ENCODE measurements at places on chromosomes 7 and 10.
A peak's percentile ranks its signal among the peaks of the same experiment; 100 is the strongest.

DNA sequence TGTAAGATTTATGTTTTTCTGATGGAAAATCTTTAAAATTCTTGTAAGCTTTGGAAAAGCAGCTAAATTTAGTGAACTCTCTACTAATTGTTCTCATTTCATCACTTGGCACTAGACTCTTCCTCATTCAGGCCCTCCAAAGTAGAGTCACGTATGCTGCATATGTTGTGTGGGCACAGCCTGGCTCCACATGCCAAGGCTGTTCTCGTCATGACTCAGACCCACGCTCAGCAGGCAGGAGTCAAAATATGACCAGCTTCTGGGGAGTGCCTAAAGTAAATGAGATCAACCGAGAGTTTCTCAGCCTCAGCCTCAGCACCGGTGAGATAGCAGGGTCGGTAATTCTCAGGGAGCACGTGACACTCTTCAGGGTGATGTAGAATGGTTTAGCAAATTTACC is 1672.9 kb downstream of the REEP3 start:
- DNase-seq: no peak

- DNase-seq: no peak
Measured at GRCh38 chr7:50754684-50755083, 28.0 kb downstream of the GRB10 start.

- DNase-seq: no peak
Measured at GRCh38 chr10:1709161-1709560, 28.2 kb downstream of the ADARB2 start.

DNA sequence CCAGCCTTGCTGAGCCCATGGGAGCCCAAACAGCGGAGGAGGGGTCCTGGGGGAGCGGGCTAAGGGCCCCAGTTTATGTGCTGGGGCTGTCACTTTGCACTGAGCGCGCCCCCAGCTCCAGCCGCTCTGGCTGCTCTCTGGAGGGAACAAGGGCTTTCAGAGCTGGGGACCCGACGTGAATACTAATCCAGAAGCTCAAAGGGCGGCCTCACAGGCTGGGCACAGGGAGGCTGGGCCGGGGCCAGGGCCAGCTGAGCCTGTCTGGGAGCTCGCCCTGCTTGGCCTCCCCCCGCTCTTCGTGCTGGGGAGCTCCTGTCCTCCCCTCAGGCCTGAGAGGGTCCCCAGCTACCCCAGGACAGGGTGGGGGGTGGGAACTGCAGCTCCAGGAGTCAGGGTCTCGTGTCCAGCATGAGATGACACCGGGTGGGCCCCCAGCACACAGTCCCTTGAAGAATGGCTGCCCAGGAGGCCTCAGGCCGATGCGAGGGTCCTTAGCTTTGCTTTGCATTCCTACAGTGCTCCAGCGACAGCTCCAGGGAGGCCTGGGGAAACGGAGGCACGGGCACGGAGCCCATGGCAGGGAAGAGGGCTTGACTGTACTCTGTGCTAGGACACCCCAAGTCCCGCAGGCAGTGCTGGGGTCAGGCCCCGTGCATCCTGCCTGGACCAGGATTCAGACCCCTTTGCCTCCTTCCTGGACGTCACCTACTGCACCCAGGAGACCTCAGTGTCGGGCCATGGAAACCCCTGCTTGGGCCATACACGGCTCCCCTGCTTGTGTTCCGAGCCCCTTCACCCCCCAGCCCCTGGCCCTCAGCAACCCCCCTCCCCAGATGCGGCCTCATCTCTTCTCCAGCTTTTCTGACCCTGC is 5.8 kb upstream of the AMZ1 start:
- DNase-seq: no peak

DNA sequence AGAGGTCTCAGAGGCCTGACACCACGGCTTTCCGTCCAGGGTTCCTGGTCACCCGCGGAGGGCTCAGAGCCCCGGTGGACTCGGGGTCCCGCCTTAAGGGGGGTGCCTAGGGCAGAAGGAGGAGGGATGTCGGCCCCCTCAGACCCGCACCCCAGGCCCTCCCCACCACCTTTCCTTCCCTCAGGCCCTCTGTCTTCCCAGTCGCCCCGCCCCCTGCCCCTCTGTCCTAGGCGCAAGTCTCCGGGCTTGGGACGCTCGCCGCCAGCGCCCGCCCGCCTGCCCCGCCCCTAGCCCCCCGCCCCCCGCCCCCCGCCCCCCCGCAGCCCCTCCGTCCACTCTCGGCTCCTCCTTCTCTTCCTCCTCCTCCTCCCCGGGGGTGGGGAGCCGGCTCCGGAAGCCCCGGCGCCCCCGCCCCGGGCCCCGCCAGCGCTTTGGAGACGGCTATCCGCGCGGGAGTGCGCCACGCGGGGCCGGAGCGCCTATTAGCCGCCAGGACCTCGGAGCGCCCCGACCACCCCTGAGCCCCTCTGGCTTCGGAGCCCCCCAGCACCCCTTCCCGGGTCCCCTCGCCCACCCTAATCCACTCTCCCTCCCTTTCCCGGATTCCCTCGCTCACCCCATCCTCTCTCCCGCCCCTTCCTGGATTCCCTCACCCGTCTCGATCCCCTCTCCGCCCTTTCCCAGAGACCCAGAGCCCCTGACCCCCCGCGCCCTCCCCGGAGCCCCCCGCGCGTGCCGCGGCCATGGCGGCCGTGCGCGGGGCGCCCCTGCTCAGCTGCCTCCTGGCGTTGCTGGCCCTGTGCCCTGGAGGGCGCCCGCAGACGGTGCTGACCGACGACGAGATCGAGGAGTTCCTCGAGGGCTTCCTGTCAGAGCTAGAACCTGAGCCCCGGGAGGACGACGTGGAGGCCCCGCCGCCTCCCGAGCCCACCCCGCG is at the start of gene AEBP1:
Gene AEBP1, plus strand, starts transcription at position 423 of the 937 bp plus-strand sequence. Its CDS starts 321 bp downstream, at position 744.
- DNase-seq: no peak

- DNase-seq: no peak
Measured at GRCh38 chr7:111030336-111030735, 60.6 kb upstream of the LRRN3 start.

DNA sequence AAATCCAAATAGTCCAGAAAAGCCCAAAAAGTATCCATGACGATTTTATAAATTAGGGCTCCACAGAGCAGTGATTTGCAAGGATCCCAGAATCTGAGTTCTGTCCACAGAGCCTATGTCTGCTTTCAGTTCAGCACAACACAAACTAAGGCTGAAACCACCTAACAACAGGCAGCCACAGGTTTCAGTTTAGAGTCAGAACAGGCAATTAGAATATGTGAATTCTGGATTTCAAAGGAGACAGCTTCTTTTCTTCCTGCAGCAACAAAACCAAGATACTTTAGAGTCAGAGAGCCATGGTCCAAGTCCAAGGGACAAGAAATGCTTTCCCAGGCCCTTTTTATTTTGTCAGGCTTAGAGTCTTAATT is 23.6 kb downstream of the IFIT3 start:
- no peak for DNase-seq

DNA sequence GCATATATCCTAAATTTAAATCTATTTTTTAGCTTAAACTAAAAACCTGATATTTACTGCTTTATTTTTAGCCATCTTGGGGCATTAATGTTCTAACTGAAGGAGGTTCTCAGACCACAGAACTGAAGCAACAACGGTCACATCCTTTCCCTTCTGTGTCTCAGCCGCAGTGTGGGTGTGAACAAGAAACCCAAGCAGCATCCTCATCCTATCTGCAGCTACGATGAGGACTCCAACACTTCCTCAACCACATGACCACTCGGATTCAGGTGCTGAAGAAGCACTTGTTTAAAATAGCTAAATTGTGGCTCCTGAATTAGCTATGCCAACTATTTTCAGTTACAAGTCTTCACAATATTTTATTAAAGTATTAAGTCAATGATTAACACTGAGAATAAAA is 5.3 kb downstream of the ESYT2 start:
- no peak for DNase-seq

GRCh38 chr7:112081778-112082177 is 124.4 kb downstream of the DOCK4 start:
- DNase-seq: no peak

DNA sequence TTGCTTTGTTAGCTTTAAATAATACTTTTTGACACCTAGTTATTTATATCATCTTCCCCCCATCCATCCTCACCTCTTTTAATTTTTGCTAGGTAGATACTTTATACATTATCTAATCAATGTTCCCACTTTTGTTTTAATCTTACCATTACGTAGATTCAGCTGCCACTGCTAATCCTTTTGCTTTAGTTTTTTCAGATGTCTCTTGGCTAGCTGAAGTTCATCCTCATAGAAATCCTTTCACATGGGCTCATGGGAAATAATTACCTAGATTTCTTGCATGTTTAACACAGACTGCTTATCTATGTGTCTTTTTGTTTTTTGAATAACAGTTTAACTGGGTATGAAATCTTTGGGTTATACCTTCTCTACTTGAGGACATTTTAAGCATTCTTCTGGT is 60.1 kb downstream of the ZNRF2 start:
- no peak for DNase-seq

GRCh38 chr10:110008518-110009339 is 945 bp downstream of the ADD3 start:
- peak; percentile 55 for DNase-seq

DNA sequence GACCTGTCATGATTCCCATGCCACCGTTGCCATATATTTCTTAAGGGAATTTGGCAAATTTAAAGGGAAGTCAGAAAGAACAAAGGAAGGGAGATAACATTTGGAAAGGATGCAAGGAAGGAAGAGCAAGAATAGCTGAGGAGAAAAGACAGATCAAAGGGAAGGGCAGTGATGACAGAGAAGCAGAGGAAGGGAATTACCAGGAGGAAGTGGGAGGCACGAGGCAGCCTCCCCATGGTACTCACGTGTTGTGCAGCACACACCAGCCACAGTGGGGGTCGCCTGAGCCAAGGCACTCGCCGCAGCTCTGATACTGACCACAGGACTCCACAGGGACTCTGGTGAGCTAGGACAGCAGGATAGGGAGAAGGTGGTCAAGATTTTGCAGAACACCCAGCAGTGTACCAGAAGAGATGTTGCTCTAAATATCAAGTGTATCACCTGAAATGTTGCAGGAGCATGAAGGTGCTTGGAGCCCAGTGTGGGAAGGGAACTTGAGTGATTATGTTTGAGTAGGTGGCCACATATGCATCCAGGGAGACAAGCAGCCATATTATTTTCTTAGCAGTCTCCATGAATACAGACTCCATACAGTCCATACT is 335.3 kb downstream of the PLXNA4 start:
- DNase-seq: no peak

- DNase-seq: no peak
Measured at GRCh38 chr10:127506094-127506493, 43.0 kb upstream of the NPS start.

DNA sequence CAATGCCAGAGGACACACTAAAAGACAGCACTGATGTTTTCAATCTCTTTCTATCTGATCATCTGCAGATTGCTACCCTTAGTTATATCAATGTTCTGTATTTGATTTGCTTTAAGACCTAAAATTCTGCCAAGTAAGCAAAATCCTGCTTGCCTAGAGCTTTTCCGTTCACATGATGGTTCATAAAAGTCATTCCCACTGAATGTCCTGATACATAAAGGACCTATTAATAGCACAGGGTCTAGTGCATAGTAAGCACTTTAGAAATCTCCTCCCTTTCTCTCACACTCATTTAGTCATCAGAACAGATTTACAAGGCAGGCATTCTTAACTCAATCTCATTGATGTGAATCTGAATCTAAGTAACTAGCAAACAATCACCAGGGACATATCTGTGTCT is 68.8 kb downstream of the PCGF5 start:
- DNase-seq: no peak

- DNase-seq: no peak
Measured at GRCh38 chr7:47370461-47371042, 211.4 kb downstream of the TNS3 start.

DNA sequence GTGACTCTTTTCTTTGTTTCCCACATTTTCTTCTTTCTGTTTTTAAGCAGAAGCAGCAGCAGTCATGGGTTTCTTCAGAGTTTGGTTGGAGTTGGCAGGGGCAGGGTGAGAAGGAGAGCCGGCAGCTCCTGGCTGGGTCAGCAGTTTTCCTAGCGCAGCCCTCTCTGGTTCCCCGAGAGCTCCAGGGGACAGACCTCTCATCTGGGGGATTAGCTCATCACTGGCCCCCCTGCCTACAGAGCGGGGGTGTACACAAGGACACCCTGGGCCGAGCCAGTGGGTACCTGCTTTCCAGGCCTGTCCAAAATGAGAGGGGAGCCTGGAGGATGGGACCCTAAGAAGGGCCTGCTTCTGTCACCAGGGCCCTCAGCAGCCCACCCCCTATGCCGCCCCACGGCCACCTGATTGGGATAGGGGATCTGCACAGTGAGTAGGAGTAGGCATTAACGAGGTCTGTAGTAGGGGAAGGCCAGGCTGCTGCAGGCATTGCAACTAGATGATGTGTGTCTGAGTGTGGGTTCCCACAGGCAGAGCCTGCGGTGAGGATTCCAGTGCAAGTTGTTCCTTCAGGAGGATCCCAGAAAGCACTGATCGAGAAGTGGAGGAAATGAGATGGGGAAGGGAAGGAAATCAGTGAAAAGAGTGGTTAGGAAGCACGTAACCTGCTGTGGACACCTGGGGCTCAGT is 122.9 kb upstream of the PPIF start:
- no peak for DNase-seq

- DNase-seq: peak; percentile 77
Measured at GRCh38 chr7:75617634-75618234, 121.0 kb downstream of the HIP1 start.

DNA sequence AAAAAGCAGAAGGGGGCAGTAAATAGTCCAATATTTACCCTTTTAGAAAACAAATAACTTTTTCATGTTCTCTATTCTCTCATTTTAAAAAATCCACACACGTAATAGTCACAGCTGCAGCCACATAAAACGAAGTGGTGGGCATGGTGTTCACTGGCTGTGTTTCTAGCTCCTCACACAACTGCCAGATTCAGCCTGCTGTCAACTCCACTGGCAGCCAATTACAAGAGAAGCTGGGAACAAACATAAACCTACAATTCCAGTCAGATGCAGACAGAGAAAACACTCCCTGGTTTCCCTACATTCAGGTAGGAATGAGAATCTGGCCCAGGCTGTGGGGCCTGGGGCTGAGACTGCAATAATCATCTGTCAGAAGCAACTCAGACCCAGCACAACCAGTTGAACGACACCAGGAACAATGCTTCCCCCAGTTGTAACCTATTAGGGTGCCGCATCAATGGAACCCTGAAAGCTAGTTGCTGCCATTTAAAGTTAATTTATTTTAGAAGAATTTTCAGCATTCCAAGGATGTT is 29.1 kb downstream of the ERCC6 start:
- no peak for DNase-seq

GRCh38 chr7:33928986-33929385 is 23.6 kb downstream of the BMPER start:
- DNase-seq: no peak

DNA sequence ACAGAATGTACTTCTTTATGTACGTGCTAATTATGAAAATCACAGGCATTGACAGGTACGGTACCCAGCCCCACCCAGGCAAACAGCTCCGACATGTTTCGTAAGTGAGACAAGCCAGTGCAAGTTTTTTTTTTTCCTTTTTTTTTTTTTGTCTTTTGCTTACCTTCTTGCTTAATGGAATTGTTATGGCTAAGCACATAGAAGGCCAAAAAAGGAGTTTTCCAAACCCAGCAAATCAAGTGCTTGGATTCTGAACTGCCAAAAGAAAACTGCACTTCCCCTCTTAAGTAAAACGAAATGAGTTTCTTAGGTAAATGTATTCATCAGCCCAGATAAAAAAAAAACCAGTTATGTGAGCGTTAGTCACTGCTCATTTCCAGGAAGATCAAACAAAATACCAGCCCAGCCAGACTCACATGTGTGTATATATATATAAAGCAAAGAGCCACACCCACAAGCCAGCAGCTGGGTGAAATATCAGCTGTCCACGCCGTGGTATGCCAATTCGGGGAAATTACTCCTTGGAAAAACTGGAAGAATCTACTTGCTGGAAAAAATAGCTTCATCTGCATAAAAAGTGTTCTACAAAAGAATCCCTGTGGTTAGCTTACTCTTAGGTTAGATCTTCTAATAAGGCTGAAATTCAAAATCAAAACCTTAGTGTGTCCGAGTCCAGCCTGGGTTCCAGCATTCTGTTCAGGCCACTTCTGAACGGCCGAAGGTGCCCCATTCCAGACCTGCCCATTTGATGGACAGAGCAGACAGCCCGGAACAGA is 8.0 kb downstream of the KLF6 start:
- peak; percentile 51 for DNase-seq
